ENCODE measurements at places on chromosomes 2 and 18. TPM values are rescaled to one million over a fixed set of nuclear protein-coding genes. Genes with fewer than 3 reads are reported as not detected.

Gene DOK1
- 18.6 TPM for total RNA-seq

Gene TMEFF2
- total RNA-seq, result 0.11 TPM

Gene CERS6
- 35.7 TPM for total RNA-seq

Gene NETO1
- total RNA-seq, result 0.54 TPM

Gene CNTNAP5
- not detected for total RNA-seq

Gene SCYGR7
- not detected for total RNA-seq

Gene HOXD3
- total RNA-seq, result 5.0 TPM

Gene TEKT4
- total RNA-seq, result 0.22 TPM

Gene PRKAG3
- total RNA-seq, result not detected

Gene RNF125
- 2.4 TPM for total RNA-seq

Gene CELF4
- total RNA-seq, result not detected

- peaks cover 6% of the 10 kb centered on the region for H3K4me1 ChIP-seq
- H3K4me3 ChIP-seq, result no peak overlapping the region
Observed at GRCh38 chr2:191500884-191501560, 176.9 kb upstream of the NABP1 start.

DNA sequence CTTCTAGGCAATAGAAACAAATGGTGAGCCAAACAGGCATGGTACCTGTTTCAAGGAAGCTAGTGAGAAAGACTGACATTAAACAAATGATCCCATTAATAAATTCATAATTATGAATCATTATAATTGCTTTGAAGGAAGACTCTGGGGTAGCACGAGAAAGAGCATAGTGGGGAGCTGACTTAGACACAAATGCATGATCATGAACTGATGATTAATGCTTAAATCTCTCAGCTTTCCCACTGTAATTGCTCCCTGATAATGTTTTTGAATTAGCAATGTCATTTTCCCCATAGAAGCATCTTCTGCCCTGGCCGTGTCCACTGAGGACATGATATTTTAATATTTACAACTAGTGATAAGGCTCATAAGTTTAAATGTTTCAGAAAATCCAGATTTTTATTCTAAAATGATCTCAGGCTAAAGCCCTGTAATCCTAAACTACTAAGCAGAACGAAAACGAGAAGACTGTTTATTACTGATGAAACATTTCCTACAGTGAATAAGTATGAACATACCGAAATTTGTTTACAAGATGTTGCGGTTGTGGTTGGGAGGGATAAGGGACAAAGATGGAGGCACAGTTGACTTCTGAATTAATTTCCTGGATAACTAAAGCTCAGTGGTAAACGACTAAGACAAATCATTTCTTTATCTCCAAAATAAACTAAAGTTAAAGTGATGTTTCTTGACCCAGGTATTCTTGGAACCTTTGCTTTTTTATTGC, 47.3 kb upstream of the TACR1 start:
- H3K4me3 ChIP-seq, result no peak overlapping the region
- no peaks in the 10 kb centered on the region for H3K36me3 ChIP-seq
- DNase-seq, result no peak
- no peaks in the 10 kb centered on the region for H3K4me1 ChIP-seq

DNA sequence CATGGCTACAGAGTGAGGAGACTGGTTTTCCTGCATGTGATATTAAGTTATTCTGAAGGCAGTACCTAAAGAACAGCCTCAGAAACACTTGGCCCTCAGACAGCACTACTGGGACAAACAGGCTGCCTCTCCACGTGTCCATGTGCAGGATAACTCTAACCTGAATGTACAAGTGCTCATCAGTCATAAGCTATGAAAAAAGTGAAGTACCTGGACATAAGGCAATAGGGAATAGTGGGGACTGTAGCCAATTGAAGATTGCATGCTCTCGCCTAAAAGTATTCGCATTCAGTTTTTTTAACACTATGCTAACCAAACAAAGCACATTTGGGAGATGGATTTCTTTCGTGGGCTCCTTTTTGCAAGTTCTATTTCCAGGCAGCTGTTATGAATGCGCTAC, 33.0 kb downstream of the SLC14A1 start:
- H3K27me3 ChIP-seq, result no peaks in the 10 kb centered on the region
- H3K4me3 ChIP-seq, result no peak overlapping the region
- peaks cover 9% of the 10 kb centered on the region for H3K4me1 ChIP-seq
- H3K27ac ChIP-seq, result no peak overlapping the region
- no peaks in the 10 kb centered on the region for H3K36me3 ChIP-seq
- no peak for DNase-seq

GRCh38 chr2:71347517-71347916, 15.9 kb downstream of the ZNF638 start:
- no peak for DNase-seq
- H3K4me1 ChIP-seq, result no peaks in the 10 kb centered on the region
- no peak overlapping the region for H3K4me3 ChIP-seq
- no peak overlapping the region for H3K27ac ChIP-seq
- no peaks in the 10 kb centered on the region for H3K27me3 ChIP-seq
- peaks cover 16% of the 10 kb centered on the region for H3K36me3 ChIP-seq

GRCh38 chr2:14616342-14616741, 16.2 kb upstream of the LRATD1 start:
- no peaks in the 10 kb centered on the region for H3K27me3 ChIP-seq
- no peaks in the 10 kb centered on the region for H3K36me3 ChIP-seq
- DNase-seq, result no peak

DNA sequence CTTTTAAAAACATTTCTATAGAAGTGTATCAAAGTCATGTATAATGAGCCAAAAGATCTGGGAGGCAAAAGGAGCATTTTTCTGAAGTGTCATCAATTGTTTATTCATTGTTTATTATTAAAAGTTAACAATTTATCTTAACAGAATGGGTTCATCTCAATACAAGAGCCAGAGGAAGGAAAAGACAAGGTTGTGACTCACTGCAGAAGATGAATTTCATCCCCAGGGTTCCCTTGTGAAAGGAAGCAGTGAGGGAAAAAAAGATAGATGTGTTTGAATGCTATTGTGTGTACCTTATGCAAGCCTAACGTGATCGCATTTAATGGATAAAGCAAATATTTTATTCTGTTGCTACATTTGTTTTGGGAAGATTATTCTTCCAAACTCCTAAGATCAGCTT, 286.3 kb downstream of the PIEZO2 start:
- peaks cover 9% of the 10 kb centered on the region for H3K4me1 ChIP-seq
- no peaks in the 10 kb centered on the region for H3K27me3 ChIP-seq

- H3K4me3 ChIP-seq, result no peak overlapping the region
- H3K27ac ChIP-seq, result no peak overlapping the region
- no peak for DNase-seq
- H3K27me3 ChIP-seq, result no peaks in the 10 kb centered on the region
- peaks cover 11% of the 10 kb centered on the region for H3K36me3 ChIP-seq
Observed at GRCh38 chr18:76373297-76373696, 121.7 kb downstream of the ZNF516 start.

DNA sequence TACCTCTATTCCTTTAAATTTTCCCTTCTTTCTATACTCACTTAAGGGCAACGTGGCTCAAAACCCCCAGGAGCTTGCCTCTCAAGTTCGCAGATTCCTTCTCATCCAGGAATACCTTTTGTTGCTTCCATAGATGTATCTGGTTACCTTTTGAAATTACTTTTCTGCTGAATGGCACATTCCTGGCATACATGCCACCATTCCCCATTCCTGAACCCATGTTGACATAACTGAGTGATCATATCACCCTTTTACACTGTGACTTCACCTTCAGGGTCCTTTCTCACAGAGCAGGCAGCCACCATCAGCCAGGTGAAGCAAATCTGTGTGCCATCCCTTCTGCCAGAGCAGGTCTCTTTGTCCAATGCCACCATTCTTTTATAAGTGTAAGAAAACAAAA, 615.8 kb downstream of the ARHGAP15 start:
- H3K27me3 ChIP-seq, result no peaks in the 10 kb centered on the region
- no peak for DNase-seq
- H3K4me3 ChIP-seq, result no peak overlapping the region
- no peak overlapping the region for H3K27ac ChIP-seq
- no peaks in the 10 kb centered on the region for H3K36me3 ChIP-seq

DNA sequence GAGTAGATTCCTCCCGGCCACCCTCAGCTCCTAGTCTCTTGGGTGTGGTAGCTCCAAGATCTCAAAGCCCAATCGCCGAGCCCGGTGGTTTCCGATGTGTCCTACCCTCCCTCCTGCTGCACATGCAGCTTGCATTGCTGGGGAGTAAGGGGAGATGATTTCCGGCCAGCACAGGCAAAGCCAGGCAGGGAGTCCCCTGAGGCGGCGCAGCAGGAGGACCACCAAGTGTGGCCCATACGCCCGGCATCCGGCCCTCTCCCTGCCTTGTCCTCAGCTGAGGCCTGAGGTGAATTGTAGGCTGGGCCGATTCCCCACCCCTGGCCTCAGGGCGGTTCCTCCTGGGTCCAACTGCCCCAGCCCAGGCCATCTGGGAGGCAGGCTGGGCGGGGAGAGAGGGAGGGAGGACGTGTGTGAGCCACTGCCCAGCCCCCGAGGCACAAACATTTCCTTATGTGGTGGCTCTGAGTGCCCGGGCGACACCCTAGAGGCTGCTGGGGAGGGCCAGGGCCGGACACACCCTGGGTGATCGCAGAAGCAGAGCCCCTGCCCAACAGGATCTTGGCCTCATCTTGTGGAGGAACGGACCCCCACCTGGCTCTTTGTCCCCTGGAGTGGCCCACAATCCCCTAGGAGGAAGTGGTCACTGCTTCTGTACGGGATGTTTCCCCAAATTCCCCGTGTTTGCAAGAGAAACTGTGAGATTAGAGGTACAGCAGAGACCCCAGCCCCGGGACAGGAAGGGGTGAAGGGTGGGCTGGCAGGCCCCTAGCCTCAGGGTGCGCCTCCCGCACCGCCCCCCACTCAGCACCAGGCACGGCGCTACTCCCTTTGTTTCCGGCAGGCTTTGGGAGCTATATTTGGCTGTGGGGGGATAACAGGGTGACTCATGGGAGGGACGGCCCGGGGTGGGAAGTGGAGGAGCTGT, 41.9 kb upstream of the PTMA start:
- peak overlapping the region; percentile 1 for H3K4me3 ChIP-seq
- H3K27me3 ChIP-seq, result no peaks in the 10 kb centered on the region
- DNase-seq, result peak; percentile 97
- no peaks in the 10 kb centered on the region for H3K36me3 ChIP-seq

- DNase-seq, result no peak
- H3K4me1 ChIP-seq, result peaks cover 6% of the 10 kb centered on the region
- no peak overlapping the region for H3K27ac ChIP-seq
- no peaks in the 10 kb centered on the region for H3K36me3 ChIP-seq
- H3K4me3 ChIP-seq, result no peak overlapping the region
Observed at GRCh38 chr18:51107082-51107481, 77.1 kb downstream of the SMAD4 start.

DNA sequence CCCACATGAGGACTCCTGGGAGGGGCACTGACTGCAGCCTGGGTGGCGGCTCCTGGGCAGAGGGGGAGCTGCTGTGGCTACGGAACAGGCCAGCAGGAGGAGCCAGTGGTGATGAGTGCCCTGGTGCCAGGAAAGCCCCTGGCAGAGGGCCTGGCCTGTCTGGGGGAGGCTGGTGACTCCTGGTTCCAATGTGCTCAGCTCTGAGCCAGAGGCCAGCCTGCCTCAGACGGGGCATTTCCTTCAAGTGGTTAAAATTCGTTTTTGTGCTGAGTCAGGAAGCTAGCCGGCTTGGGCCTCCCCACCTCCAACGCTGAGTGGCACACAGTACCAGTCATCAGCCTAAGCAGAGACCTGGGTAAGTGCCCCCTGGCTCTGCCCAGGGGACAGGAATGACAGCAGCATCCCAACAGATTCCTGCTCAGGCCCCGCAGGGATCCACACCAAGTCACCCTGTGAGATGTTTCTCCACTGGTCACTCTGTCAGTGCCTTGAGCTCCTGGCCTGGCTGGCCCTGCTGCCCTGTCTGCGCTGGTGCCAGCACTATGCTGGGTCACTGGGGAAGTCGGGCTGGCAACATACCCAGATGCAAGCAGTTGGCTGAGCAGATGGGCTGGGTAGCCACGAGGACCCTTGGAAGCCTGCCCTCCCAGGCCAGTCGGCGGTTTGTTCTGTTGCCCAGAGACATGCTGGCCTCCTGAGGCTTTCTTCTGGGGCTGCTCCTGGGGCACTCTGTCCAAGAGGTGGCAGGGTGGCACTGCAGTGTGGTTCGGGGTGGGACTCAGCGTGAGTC, 7.1 kb upstream of the KLF11 start:
- peak overlapping the region; percentile 78 for H3K27ac ChIP-seq
- no peaks in the 10 kb centered on the region for H3K36me3 ChIP-seq
- H3K27me3 ChIP-seq, result no peaks in the 10 kb centered on the region
- no peak overlapping the region for H3K4me3 ChIP-seq
- H3K4me1 ChIP-seq, result peaks cover 21% of the 10 kb centered on the region

DNA sequence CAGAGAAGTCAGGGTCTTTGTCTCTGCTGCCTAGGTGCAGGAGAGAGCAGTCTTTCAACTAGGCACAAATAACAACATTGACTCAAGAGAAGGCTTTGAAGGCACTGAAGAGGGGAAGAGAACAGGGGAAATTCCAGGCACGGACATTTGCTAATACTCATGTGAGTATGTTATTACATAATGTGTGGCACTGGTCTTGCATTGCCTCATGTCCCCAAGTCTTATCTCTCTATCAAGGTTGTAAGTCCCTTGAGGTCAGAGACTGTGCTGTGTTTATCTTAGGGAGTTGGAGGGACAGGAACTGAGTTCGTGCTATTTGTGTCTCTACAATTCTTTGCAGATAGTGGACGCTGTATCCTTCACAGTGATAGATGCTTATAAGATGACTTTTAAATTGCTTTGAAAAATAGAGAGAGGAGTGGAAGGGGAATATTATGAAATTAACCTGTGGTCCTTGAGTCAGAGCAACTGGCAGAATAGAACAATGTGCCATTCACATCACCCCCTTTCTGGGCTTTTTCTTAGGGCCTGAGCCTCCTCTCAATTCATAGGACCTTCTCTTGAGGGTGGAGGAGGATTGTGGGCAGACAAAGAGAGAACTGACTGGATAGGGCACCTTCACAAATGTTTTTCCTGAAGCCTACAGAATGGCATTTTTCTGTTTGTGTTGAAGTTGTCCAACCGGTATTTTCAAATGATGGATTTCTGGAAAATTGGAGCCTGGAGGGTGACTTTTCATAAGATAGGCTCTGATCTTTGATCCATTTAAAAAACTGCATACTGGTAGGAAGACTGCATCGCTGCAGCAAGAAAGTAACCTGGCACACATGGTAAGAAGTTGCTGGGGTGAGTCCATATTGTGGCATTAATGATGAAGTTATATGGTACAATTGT, 96.6 kb upstream of the CXCR4 start:
- no peaks in the 10 kb centered on the region for H3K36me3 ChIP-seq
- no peak overlapping the region for H3K27ac ChIP-seq
- H3K4me3 ChIP-seq, result no peak overlapping the region
- no peaks in the 10 kb centered on the region for H3K27me3 ChIP-seq

- H3K4me3 ChIP-seq, result no peak overlapping the region
- H3K27ac ChIP-seq, result no peak overlapping the region
- H3K4me1 ChIP-seq, result peaks cover 13% of the 10 kb centered on the region
- no peaks in the 10 kb centered on the region for H3K27me3 ChIP-seq
- no peaks in the 10 kb centered on the region for H3K36me3 ChIP-seq
Observed at GRCh38 chr2:2636813-2637212, 305.7 kb upstream of the MYT1L start.

DNA sequence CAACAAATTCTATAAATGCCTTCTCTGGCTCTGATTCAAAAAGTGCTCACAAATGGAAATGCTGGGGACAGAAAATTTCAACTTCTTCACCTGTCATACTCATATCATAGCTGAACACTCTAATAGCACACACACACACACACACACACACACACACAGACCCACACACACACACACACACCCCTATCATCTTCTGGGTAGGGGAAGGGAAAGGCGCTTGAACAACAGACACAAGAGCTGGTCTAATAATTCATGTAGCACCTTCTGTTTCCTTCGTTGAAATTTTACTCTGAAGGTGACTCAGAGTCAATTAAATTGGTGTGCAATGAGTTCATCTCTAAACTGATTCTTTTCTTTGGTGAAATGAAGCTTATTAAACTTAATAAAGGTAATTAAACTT, 32.9 kb downstream of the CD28 start:
- no peaks in the 10 kb centered on the region for H3K27me3 ChIP-seq
- H3K4me3 ChIP-seq, result no peak overlapping the region
- DNase-seq, result no peak
- no peaks in the 10 kb centered on the region for H3K36me3 ChIP-seq
- H3K4me1 ChIP-seq, result no peaks in the 10 kb centered on the region

Data from thyroid gland (tissue), 4 donors.